ENCODE measurements at places on chromosomes 13 and 19.

- H3K27ac ChIP-seq = peak overlapping the region; percentile 96
- DNase-seq = no peak
- peak overlapping the region; percentile 91 for H3K4me3 ChIP-seq
- H3K4me1 ChIP-seq = peaks cover 33% of the 10 kb centered on the region
Observed at GRCh38 chr13:46183018-46183946, 1.3 kb upstream of the LCP1 start.

DNA sequence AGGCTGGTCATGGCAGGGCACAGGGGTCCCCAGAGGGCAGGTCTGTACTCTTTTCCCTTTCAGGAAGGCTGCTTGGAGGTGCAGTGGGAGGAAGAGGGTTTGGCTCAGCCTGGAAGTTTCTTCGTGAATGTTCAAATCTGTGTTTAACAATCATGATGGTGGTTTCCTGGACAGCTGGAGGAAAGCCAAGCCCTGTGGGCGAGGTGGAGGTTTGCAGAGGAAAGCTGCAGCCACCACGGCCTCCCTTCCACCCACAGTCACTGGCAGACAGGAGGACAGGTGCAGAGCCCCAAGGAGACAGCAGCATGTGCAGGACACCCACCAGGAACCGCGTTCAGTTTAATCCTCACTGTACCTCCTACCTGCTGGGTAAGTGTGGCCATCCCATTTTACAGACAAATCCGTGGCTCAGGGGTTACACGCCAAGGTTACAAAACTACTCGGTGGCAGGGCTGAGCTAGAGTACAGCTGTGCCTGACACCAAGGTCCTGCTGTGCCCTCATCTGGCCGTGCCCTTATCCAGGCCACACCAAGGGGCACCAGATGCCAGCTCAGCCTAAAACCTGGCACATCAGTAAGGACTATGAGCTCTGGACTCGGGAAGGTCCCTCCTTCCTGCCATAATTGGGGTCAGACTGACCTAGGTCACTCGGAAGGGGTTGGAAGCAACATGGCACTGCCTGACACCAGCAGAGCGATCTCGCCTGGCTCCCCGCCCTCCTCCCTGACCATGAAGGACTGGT lies 34.1 kb downstream of the SUGP2 start:
- peaks cover 34% of the 10 kb centered on the region for H3K36me3 ChIP-seq
- peaks cover 19% of the 10 kb centered on the region for H3K4me1 ChIP-seq
- no peak for DNase-seq
- H3K27me3 ChIP-seq = no peaks in the 10 kb centered on the region

- H3K27me3 ChIP-seq = peaks cover 10% of the 10 kb centered on the region
- H3K4me1 ChIP-seq = no peaks in the 10 kb centered on the region
- DNase-seq = no peak
- no peak overlapping the region for H3K27ac ChIP-seq
Observed at GRCh38 chr13:101343128-101343787, 73.0 kb downstream of the NALCN start.

GRCh38 chr19:46288896-46289588 lies 7.8 kb upstream of the HIF3A start:
- peaks cover 17% of the 10 kb centered on the region for H3K27me3 ChIP-seq

DNA sequence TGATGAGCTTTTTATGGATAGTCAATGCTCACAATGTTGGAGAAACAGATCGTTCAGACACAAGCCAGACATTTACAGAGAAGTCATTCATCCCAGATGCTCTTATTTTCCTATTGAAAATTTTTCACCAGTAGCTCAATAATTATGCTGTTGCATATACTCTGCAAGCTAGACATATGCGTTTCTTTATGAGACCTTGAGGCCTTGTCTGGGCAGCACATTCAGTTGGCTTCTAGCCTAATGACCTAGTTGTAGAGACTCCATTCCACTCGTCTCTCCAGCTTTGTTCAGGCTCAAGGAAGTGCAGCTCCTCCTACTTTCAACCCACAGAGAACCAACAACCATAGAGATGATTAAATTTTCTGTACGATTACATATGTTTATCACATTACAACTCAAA lies 237.7 kb downstream of the MZT1 start:
- H3K27ac ChIP-seq = no peak overlapping the region
- DNase-seq = no peak
- no peak overlapping the region for H3K4me3 ChIP-seq
- no peaks in the 10 kb centered on the region for H3K27me3 ChIP-seq
- H3K4me1 ChIP-seq = no peaks in the 10 kb centered on the region

DNA sequence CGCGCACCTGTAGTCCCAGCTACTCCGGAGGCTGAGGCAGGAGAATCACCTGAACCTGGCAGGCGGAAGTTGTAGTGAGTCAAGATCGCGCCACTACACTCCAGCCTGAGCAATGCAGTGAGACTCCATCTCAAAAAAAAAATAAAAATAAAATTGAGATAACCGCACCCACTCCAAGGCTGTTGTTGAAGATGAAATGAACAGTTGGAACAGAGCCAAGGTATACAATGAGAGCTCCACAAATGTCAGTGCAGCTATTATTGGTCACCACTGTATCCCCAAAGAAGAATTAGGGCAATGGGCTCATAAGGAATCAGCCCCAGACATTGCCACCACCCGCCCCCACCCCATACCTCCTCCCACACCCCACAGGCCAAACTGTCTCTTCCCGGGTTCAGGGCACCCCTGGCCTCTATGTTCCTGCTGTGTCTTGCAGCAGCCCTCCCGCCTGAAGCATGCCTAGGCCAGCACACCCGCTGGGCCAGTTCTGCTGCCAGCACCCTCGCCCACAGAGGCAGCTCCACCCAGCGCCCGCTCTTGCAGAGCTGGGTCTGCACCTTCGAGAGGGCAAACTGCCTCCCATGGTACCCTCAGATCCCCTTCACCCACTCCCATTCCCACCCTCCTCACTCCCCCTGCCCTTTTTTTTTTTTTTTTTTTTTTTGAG lies 3.5 kb upstream of the S1PR5 start:
- DNase-seq = no peak
- peak overlapping the region; percentile 22 for H3K27ac ChIP-seq
- peak overlapping the region; percentile 56 for H3K4me3 ChIP-seq
- H3K27me3 ChIP-seq = no peaks in the 10 kb centered on the region
- H3K4me1 ChIP-seq = peaks cover 55% of the 10 kb centered on the region

DNA sequence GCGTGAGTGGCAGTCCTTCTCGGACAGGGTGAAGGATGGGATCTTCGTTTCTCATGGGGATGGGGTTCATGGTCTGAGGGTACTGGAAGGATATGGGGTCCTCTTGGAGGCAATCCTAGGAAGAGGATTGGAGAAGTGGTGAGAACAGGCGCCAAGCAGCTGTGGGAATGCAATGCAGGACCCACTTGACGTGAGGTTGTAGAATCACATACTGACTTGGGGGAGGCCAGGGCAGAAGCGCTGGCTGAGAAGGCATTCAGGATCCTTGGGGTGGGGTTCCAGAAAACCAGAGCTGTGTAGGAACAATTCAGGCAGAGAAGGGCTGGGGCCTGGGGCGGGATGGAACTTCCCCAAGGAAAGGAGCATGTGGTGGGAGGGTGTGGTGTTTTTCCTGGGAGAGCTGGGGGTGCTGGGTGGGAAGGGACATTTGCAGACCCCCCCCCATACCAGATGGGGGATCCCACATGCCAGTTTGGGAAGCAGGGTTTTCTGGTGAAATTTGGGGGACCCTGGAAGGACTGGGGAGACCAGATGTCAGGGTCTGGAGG lies 852 bp downstream of the KLK1 start:
- no peak overlapping the region for H3K27ac ChIP-seq
- H3K27me3 ChIP-seq = peaks cover 66% of the 10 kb centered on the region
- H3K4me3 ChIP-seq = no peak overlapping the region
- peaks cover 15% of the 10 kb centered on the region for H3K4me1 ChIP-seq

- no peak overlapping the region for H3K4me3 ChIP-seq
- no peak for DNase-seq
- no peaks in the 10 kb centered on the region for H3K36me3 ChIP-seq
- H3K27me3 ChIP-seq = no peaks in the 10 kb centered on the region
- no peak overlapping the region for H3K27ac ChIP-seq
Observed at GRCh38 chr13:32105653-32106313, 74.2 kb downstream of the FRY start.

- H3K27me3 ChIP-seq = peaks cover 6% of the 10 kb centered on the region
- peaks cover 20% of the 10 kb centered on the region for H3K4me1 ChIP-seq
- peak overlapping the region; percentile 1 for H3K4me3 ChIP-seq
Observed at GRCh38 chr13:78022164-78022877, 103.7 kb upstream of the EDNRB start.

- DNase-seq = peak; percentile 62
- peaks cover 19% of the 10 kb centered on the region for H3K4me1 ChIP-seq
- H3K27ac ChIP-seq = peak overlapping the region; percentile 22
- peaks cover 3% of the 10 kb centered on the region for H3K36me3 ChIP-seq
- H3K27me3 ChIP-seq = peaks cover 13% of the 10 kb centered on the region
Observed at GRCh38 chr19:54390942-54391577, 24.2 kb upstream of the TTYH1 start.

GRCh38 chr13:106010836-106011235 lies 524.6 kb downstream of the EFNB2 start:
- no peak overlapping the region for H3K4me3 ChIP-seq
- no peaks in the 10 kb centered on the region for H3K36me3 ChIP-seq
- H3K4me1 ChIP-seq = no peaks in the 10 kb centered on the region
- DNase-seq = no peak
- no peak overlapping the region for H3K27ac ChIP-seq

- no peak for DNase-seq
- H3K4me3 ChIP-seq = no peak overlapping the region
- no peaks in the 10 kb centered on the region for H3K4me1 ChIP-seq
- H3K36me3 ChIP-seq = no peaks in the 10 kb centered on the region
- H3K27me3 ChIP-seq = no peaks in the 10 kb centered on the region
- no peak overlapping the region for H3K27ac ChIP-seq
Observed at GRCh38 chr13:83732755-83733154, 149.5 kb downstream of the SLITRK1 start.

DNA sequence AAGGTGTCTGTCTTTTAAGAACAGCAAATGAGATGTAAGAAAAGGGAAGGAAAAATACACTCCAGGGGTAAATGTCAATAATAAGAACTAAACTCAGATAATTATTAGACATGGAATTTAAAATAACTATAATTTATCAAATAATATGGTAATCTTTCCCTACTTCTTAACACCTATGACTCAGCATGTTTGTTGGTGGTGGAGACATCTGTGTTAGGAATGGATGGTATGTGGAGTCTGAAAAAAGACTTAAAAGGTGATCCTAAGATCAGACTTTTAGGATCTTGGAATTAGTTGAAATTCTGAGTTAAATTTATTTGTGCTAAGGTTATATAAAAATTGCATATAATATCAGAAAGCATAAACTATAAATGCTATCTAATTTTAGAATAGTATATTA lies 915.1 kb downstream of the SLITRK5 start:
- H3K4me1 ChIP-seq = peaks cover 2% of the 10 kb centered on the region
- H3K27ac ChIP-seq = no peak overlapping the region
- DNase-seq = no peak
- no peaks in the 10 kb centered on the region for H3K27me3 ChIP-seq
- no peak overlapping the region for H3K4me3 ChIP-seq

- no peak for DNase-seq
- H3K27ac ChIP-seq = no peak overlapping the region
- H3K36me3 ChIP-seq = no peaks in the 10 kb centered on the region
- no peak overlapping the region for H3K4me3 ChIP-seq
Observed at GRCh38 chr13:95438297-95438696, 114.2 kb upstream of the CLDN10 start.

GRCh38 chr19:35742121-35742724 lies at the start of gene IGFLR1:
Gene IGFLR1 (minus strand): TSS chr19:35742452. CDS start chr19:35741180, 1,272 bp downstream.
- H3K4me3 ChIP-seq = peak within 1 kb of the TSS; percentile 86
- peaks cover 40% of the 10 kb centered on the region for H3K36me3 ChIP-seq
- peak; percentile 53 for DNase-seq

DNA sequence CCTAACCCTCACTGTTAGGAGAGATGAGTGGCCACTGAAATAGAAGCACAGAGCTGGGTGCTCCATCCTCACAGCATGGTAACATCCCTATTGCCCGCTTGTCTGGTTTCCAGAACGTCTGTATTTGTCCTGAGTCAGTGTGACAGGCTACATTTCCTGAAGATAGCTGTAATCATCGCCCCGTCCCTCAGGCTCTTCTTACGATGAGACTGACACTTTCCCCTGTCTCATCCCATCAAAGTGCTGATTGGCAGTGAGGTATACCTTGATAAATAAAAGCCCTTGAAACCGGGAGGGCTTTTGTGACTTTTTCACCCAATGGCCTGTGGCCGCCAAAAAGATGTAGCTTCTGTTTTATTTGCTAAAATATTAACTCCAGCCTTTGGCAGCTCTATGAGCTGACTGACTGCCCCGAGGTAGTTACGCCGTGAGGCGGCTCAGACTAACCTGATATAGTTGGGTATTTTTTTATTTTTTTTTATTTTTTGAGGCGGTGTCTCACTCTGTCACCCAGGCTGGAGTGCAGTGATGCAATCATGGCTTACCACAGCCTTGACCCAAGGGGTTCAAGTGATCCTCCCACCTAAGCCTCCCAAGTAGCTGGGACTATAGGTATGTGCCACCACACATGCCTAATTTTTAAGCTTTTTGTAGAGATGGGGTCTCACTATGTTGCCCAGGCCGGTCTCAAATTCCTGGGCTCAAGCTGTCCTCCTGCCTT lies 5.7 kb upstream of the LRRC4B start:
- no peaks in the 10 kb centered on the region for H3K4me1 ChIP-seq
- H3K27me3 ChIP-seq = peaks cover 66% of the 10 kb centered on the region

- DNase-seq = no peak
- no peak overlapping the region for H3K27ac ChIP-seq
- no peak overlapping the region for H3K4me3 ChIP-seq
- H3K27me3 ChIP-seq = peaks cover 24% of the 10 kb centered on the region
Observed at GRCh38 chr19:51676566-51677083, 16.5 kb upstream of the SPACA6 start.

GRCh38 chr19:6531163-6531955 lies 533 bp downstream of the TNFSF9 start:
- peaks cover 15% of the 10 kb centered on the region for H3K27me3 ChIP-seq
- peak overlapping the region; percentile 83 for H3K27ac ChIP-seq
- H3K36me3 ChIP-seq = peaks cover 28% of the 10 kb centered on the region
- DNase-seq = no peak
- H3K4me1 ChIP-seq = peaks cover 30% of the 10 kb centered on the region
- peak overlapping the region; percentile 78 for H3K4me3 ChIP-seq

DNA sequence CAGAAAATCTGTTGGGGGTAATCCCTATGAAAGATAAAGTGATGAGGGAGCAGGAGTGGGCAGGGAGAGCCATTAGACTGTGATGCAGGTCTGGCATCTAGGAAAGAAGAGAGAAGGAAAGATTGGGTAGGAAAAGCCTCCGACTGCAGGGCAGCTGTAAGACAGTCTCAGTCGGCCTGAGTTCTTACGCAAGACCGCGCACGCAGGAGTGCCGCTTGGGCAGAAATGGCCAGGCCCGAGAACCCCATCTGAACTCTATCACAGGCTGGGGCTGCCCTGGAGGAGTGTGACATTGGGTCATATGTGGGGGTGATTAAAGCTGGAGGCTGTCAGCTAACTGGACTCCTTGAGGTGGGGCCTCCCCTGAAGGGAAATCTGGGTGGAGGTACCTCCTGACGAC lies 13.9 kb upstream of the FBXL3 start:
- no peaks in the 10 kb centered on the region for H3K4me1 ChIP-seq
- H3K4me3 ChIP-seq = no peak overlapping the region
- H3K27ac ChIP-seq = no peak overlapping the region
- peaks cover 8% of the 10 kb centered on the region for H3K36me3 ChIP-seq
- no peaks in the 10 kb centered on the region for H3K27me3 ChIP-seq
